Stromal cell of bone marrow (primary cell): ENCODE measurements at places on chromosomes 6 and 20.

DNA sequence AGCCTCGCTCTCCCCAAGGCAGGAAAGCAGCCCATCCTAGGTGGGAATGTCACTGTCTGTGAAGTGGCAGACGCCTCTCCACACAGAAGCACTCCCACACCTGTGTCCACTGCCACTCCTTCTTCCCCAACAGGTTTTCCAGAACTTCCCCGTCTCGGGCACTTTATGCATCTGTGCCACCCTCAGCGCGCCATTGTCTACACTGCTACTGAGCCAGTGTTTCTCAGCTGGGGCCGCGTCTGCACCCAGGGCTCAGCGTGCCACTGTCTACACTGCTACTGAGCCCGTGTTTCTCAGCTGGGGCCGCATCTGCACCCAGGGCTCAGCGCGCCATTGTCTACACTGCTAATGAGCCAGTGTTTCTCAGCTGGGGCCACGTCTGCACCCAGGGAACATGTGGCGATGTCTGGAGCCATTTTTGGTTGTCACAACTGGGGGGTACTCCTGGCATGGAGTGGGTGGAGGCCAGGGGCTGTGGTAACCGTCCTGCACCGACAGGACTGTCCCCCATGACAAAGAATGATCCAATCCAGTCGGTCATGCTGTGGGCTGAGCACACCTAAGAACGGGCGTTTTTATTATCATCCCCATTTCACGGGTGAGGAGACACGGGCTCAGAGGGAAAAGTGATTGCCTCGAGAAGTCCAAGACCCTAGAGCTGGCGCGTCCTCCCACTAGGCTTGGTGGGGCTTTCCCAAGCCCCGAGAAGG, 41.7 kb upstream of the ZBP1 start:
- DNase-seq: no peak

DNA sequence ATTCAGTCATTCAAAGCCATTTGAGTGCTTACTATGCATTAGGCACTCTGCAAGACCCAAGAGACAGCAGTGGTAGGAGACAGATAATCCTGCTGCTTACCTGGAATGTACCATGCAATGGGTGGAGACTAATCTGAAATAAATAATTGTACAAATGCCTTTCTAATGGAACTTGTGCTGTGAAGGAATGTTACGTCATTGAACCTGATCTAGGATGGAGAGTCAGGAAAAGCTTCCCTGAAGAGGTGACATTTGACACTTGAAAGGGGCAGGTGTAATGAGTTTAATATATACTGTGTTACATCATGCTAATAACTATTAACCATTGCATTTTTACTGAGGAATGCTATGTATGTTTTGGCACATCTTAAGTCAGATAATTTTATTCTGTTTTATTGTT, 491.0 kb upstream of the FLRT3 start:
- no peak for DNase-seq

- no peak for DNase-seq
Observed at GRCh38 chr6:113351173-113351834, 505.8 kb upstream of the MARCKS start.

- no peak for DNase-seq
Observed at GRCh38 chr6:44146685-44147084, 11.9 kb upstream of the CAPN11 start.

GRCh38 chr20:15582146-15582760, 991.0 kb downstream of the KIF16B start:
- no peak for DNase-seq

DNA sequence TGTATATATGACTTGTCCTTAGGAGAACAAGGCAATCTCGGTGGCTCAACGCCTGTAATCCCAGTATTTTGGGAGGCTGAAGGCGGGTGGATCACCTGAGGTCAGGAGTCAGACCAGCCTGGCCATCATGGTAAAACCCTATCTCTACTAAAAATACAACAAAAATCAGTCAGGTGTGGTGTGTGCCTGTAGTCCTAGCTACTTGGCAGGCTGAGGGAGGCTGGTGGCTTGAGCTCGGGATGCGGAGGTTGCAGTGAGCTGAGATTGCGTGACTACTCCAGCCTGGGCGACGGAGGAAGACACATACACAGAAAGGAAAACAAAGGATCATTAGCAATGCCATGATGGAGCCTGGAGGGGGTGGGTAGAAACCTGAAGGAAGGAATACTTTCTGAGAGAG, 166.6 kb upstream of the RREB1 start:
- DNase-seq: no peak

DNA sequence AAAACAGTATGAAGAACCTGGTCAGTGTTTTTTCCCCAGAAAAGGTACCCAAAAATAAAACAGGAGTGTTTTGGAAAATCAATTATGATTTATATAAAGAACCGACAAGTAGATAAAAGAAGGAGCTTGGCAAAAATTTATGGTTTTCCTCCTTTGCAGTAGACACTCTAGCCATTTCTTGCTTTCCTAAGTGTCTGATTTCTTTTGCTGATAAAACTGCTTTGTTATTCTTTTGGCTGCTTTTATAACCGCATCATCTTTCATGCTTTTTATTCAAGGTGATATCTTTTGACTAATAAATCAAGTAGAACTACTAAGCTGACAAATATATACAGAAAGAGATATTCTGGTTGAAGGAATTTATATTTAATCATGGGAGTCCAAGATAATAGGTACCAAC, 16.6 kb downstream of the ATG5 start:
- no peak for DNase-seq

DNA sequence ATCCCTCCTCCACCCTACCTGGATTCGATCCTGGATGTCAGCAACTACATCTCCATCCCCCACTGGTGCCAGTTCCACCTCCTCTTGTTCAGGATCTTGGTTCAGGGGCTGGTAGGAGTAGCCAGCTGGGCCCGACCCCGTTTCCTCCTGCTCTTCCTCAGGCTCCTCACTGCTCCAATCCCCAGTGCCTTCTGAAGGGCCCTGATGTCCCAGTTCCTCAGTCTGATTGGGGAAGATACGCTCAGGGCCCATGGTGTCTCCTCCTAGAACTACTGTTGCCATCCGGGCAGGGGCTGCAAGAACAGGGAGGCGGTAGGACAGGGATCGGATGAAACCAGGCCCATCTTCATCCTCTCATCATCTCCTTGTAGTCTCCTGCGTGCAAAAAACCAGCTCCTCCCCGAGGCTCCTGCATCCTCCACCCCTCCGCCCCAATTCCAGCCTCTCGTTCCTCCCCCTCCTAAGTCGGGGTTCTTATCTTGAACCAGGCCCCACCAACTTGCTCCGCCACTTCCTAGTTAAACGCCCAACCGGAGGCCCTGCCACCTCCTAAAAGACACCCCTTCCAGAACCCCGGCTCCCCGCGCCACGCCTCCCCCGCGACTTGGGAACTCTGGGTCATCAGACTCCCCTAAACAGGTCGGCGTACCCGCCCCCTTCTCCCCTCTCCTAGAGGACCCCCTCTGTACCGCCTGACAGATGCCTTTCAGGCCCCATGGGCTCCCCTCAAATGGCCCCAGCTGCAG, 476 bp downstream of the MEA1 start:
- DNase-seq: no peak

- DNase-seq: no peak
Observed at GRCh38 chr6:149854532-149854931, 9.6 kb downstream of the LRP11 start.
